CD8-positive, alpha-beta memory T cell (primary cell): ENCODE measurements at places on chromosomes 4 and X. TPM values are rescaled to one million over a fixed set of nuclear protein-coding genes. Genes with fewer than 3 reads are reported as not detected.

DNA sequence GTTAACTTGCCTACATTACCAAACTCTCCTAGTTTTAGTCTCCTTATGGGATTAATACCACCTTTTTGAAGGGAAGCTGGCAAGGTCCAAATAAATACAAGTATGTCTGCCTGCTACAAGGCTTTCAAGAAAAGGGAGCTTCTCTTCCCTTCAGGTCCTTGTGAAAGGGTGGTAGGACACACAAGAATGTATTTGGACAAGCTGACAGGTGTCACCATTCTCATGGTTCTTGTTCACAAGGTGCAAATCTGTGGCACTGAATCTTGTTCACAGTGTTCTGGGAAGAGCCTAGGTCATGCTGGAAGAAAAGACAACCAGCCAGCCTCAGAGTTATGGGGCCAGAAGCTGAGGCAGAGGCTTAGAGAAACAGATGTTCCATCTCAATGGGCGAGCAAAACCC lies 41.9 kb downstream of the GPC3 start:
- no peak overlapping the region for H3K4me3 ChIP-seq
- H3K27me3 ChIP-seq: no peaks in the 10 kb centered on the region
- H3K27ac ChIP-seq: no peak overlapping the region

The BGN gene
- total RNA-seq: not detected

The STPG2 gene
- total RNA-seq: not detected

DNA sequence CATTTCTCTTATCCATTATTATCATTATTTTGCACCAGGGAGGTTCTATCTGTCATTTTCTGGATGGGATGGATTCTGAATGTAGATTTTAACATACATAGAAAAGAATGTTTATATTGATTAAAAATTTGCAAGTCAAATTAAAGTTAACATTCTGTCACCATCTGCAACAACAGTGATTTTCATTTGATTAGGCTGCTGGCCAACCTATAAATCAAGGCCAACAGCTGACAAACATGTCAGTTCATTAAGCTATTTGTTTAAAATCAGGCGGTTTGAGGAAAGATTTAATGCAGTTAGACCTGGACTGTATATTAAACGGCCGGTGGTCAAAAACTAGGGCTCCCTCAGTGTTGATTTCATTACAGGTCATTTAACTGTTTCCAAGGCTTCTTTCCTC lies 109.5 kb upstream of the CBR4 start:
- no peak overlapping the region for H3K27ac ChIP-seq
- no peaks in the 10 kb centered on the region for H3K4me1 ChIP-seq
- H3K36me3 ChIP-seq: no peaks in the 10 kb centered on the region
- H3K4me3 ChIP-seq: no peak overlapping the region

GRCh38 chr4:10808591-10808990 lies 124.0 kb upstream of the CLNK start:
- no peaks in the 10 kb centered on the region for H3K27me3 ChIP-seq
- no peak overlapping the region for H3K4me3 ChIP-seq
- H3K27ac ChIP-seq: no peak overlapping the region
